ENCODE measurements at places on chromosomes 16 and 17.

- no peak for DNase-seq
These were observed 154.8 kb downstream of the SALL1 start for GRCh38 chr16:50996166-50996829.

DNA sequence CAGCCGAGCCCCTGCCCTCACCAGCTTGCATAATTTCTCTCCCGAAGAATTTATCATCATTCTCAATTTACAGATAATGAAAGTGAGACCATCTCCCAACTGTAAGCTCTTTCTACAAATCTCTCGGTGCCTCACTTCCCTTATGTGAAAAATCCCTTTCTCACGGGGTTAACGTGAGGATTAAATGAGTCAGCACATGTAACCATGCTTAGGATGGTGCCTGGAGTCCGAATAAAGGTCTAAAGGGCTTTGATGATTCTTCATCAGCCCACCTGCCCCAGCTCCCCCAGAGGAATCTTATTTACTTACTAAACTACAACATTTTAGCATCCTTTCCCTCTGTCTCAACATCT lies 24.8 kb upstream of the PIK3R6 start:
- DNase-seq: no peak

DNA sequence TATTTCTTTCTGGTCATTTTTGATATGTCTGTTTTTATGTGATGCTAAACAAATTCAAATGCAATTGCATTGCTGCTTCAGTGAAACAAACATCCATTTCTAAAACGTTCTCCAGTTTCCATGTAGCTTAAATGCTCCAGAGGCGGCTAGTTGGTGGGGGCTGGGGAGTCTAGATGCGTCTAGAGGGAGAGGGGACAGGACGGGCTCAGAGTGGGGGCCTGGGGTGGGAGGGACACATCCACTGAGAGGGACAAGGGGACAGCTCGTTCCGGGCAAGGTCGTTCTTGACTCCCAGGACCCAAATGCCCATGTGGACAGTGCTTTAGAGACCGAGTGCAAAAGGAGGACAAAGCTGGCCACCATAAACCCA lies 102.3 kb downstream of the FOXL1 start:
- DNase-seq: no peak

DNA sequence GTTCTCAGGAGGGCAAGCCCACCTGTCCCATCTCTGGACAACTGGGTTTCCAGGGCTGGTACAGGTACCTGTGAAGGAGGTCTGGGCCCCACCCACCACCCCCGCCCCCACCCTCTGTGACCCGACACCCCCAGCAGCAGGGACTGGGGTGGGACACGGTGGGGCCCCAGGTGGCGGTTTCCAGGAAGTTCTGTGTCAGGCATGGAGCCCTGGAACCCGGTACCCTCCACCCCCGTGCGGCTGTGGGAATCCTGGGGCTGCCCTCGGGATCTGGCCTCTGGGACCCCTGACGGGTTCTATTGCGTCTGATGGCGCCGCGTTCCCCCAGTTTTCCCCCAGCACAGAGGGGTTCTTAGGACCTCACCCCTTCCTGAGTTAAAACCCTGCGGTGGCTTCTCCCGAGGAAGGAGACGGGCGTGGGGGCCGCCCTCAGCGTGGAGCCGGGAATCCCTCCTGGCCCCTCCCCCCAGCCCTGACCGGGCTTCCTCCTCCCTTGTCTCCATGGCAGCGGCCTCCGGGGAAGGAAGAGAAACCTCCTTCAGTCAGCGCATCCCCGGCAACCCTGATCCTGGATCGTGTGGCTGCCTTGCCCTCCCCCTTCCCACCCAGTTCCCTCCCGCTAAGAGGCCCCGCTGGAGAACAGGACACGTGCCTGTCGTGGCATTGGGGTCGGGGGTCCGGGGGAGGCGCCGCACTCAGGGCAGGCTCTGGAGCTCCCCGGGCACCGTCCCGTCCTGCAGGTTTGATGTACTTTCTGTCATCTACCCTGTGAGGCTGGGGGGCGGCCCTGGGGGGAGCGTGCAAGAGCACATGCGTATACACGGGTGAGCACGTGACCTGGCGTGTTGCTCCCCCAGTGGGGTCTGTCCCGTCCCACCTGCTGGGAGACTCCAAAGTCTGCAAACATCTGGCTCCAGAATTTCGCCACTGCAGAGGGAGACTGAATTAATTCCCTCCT lies 30.3 kb downstream of the CACNA1H start:
- DNase-seq: peak; percentile 29

- no peak for DNase-seq
These were observed 15.2 kb upstream of the BRIP1 start for GRCh38 chr17:61878520-61878919.

DNA sequence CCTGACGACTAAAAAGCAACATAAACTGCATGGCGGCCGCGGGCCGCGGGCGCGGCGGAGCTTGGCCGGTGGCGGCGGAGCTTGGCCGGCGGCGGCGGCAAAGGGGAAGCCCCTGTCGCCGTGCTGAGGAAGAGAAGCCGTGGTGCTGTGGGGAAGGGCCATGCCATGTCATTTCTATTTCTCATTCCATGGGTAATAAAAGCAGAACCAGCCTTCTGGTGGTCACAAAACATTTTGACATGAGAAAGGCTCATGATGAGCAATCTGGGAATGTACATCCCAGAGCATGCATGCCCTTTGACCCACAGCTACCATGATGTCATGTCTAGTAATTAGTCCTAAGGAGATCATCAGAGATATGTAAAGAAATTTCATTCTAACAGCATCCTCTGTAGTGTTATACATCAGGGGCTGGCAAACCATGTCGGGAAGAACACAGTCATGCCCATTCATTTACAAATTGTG lies 23.9 kb upstream of the HEATR6 start:
- no peak for DNase-seq

DNA sequence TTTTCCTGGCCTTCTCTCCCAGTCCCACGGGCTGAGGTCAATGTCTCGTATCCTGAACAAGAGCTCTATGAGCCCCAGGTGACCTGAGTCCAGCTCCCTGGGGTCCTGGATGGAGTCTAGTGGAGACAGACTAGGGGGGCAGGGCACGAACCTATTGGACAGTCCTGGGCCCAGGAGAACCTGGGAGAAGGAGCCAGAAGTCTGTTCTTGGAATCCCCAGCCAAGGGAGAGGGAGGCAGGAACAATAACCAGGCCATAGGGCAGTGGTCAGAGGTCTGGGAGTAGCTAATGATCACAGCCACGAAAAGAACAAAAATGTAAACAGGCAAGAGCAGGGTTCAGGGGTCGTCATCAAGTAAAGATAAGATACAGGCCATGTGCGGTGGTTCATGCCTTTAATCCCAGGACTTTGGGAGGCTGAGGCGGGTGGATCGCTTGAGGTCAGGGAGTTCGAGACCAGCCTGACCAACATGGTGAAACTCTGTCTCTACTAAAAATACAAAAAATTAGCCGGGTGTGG lies 60.8 kb downstream of the COPRS start:
- no peak for DNase-seq

- DNase-seq: no peak
These were observed 34.4 kb downstream of the HNF1B start for GRCh38 chr17:37710344-37710886.

- DNase-seq: no peak
These were observed 263.1 kb upstream of the PSMD7 start for GRCh38 chr16:74033441-74033995.

- no peak for DNase-seq
These were observed 188.7 kb downstream of the HS3ST3A1 start for GRCh38 chr17:13413001-13413400.

DNA sequence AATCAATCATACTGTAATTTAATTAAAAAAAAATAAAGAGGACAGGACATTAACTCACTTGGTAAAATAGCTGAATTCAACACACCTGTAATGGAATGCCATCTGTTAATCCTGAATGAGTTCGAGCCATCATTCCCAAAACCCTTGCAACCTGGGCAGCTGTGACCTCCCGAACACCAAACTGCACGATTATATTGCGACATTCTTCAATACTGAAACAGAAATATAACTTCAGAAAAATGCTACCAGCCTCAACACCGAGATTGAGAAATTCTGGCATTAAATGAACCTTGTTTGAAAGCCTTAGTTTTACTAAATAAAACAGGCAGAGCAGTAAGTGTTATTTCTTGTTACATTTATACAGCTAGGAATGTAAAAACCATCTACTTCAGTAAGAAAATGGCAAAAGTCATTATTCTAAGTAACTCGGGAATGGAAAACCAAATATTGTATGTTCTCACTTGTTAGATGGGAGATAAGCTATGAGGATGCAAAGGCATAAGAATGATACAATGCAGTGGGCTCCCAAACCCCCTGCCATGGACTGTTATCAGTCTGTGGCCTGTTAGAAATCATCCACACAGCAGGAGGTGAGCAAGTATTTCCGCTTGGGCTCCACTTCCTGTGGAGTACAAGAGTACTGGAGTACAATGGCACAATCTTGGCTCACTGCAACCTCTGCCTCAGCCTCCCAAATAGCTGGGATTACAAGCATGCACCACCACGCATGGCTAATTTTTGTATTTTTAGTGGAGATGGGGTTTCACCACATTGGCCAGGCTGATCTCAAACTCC lies 46.5 kb downstream of the CNOT1 start:
- no peak for DNase-seq

DNA sequence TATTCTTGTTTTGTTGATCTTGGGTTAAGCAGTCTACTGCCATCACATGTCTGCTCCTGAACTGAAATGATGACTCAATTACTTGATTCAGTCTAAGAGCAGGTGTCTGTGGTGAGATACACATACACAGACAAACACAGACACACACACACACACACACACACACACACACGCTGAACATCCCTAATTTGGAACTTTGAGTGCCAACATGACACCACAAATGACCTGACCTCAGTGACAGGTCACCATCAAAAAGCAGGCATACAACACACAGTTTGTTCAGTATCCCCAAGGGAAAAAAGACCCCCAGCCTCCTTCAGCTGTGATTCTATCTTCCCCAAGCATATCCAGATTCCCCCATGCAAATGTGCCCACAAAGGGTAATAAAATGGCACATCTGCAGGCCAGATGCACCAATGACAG lies 130.1 kb upstream of the TMEM97 start:
- DNase-seq: no peak

- DNase-seq: no peak
These were observed 10.4 kb upstream of the CUEDC1 start for GRCh38 chr17:57965521-57966160.

- no peak for DNase-seq
These were observed 24.7 kb downstream of the SSH2 start for GRCh38 chr17:29905086-29905878.

GRCh38 chr16:56262551-56263245 lies 71.4 kb downstream of the GNAO1 start:
- DNase-seq: no peak

DNA sequence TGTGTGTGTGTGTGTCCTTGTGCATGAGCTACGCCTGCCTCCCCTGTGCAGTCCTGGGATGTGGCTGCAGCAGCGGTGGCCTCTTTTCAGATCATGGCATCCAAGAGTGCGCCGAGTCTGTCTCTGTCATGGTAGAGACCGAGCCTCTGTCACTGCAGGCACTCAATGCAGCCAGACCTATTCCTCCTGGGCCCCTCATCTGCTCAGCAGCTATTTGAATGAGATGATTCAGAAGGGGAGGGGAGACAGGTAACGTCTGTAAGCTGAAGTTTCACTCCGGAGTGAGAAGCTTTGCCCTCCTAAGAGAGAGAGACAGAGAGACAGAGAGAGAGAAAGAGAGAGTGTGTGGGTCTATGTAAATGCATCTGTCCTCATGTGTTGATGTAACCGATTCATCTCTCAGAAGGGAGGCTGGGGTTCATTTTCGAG lies 22.5 kb downstream of the STAT5A start:
- DNase-seq: no peak

GRCh38 chr17:47802341-47803022 lies 19.1 kb downstream of the OSBPL7 start:
- no peak for DNase-seq

DNA sequence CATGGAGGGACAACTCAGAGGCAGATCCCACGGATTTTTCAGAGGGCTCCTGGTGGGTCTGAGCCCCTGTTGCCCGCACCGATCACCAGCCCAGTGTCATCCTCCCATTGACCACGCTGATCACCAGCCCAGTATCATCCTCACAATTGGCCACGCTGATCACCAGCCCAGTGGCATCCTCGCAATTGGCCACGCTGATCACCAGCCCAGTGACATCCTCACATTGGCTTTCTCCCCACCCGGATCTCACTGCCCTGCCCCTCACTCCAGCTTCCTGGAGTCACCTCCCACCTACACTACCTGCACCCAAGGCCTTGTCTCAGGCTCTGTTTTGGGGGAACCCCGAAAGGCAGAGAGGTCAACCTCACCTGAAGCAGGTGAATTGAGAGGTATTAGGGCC lies 358.2 kb upstream of the TNRC6C start:
- DNase-seq: no peak

DNA sequence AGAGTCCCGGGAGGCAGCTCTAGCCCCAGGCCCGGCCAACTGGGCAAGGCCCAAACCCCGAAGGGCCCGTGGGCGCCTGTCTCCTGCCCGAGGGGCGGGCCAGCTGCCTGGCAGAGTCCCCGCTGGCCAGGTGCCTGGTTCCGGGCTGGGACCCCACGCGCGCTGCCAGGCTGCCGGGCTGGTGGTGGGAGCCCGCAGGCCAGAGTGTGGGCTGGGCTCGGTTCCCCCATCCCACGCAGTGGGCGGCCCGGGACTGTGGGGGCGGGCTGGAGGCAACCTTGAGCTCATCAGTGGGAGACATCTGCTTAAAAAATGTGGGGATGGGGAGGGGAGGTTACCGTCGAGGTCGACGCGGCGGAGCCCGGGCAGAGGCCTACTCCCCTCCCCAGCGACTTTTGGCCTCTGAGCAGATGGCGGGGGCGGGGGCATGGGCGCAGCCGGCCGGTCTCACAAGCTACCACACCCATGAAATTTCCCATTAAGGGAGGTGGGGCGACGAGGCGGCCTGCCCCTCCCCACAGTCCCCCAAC lies 176.4 kb upstream of the GSE1 start:
- DNase-seq: no peak

GRCh38 chr16:85650135-85650843 lies 37.2 kb downstream of the GSE1 start:
- no peak for DNase-seq

- no peak for DNase-seq
These were observed 124.0 kb downstream of the RGS9 start for GRCh38 chr17:65261152-65261551.

DNA sequence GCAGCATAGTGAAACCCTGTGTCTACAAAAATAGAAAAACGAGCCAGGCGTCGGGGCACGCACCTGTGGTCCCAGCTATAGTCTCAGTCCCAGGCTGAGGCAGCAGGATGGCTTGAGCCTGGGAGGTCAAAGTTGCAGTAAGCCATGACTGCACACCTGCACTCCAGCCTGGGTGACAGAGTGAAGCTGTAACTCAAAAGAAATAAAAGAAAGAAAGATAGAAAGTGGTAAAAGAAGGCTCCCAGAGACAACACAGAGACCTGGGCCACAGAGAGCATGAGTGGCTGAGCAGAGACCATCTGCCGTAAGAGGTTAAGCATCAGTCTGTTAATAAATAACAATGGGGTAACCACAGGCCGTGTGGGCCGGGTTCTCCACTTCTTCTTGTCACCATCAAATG lies 15.3 kb upstream of the HEXD start:
- no peak for DNase-seq

GRCh38 chr17:50749245-50749644 lies 18.1 kb downstream of the ANKRD40CL start:
- DNase-seq: no peak

All from omental fat pad (tissue), 4 donors.